ENCODE measurements at places on chromosomes 2 and 18.

GRCh38 chr2:1856922-1857321, 112.6 kb upstream of the PXDN start:
- DNase-seq: no peak

DNA sequence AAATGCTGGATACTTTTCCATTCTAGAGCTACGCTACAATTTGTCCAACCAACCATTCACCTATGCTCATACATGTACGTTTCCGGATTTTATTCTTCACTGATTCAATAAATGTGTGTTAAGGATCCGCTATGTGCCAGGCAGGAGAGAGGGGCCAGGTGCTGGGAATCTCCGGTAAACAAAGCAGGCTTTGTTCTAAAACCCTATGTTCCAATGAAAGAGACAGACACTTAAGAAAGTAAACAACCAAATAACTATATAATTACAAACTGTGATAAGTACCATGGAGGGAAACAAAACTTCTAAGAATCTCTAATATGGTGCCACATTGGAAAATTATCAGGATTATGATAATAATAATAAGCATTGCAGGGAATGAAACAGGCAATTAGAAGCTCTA, 22.2 kb upstream of the POMC start:
- DNase-seq: no peak

GRCh38 chr2:120400551-120400950, 54.6 kb downstream of the INHBB start:
- no peak for DNase-seq

DNA sequence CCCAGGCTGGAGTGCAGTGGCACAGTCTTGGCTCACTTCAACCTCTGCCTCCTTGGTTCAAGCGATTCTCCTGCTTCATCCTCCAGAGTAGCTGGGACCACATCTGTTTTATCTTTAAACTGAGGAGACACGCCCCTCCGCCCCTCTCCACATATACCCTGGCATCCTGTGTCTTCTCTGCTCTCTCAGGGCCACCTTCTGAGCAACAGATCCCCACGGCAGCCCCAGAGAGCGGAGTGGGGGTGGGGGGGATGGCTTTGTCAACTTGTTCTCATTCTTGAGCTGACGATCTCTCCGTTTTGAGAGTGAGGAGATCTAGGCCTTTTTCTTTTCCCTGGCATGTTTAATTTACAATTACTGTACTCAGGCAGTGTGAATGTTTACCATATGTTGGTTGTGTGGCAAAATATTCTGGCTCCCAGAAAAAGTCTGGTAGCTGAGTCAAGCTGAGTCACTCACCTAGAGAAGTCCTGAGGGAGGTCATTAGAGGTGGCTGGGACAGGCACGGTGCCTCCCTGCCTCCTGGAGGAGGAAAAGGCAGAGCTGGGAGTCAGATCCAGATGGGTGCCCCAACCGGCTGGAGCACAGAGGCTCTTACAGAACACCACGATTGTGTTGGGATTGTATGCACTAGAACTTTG, 19.5 kb upstream of the ID2 start:
- no peak for DNase-seq

- DNase-seq: no peak
These were observed 197.5 kb downstream of the PIEZO2 start for GRCh38 chr18:10951631-10952544.

DNA sequence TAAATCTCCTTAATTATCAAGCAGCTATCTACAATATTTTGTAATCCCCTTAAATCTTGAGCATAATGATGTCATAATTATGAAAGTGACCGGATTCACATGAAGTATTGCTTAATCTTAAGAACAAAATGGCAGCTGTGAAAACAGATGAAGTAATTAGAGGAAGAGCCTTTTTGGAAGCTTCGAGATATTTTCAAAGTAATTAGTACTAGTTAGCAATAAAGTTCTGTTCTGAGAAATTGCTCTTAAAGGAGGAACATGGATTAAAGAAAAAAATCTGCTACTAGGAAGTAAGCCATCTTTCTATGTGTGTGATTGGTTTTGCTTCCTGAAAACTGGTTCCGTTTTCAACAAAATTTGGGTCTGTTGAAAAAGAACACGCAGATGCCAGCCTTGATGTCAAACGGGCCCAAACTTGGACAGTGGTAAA, 18.3 kb downstream of the CLUL1 start:
- DNase-seq: no peak

DNA sequence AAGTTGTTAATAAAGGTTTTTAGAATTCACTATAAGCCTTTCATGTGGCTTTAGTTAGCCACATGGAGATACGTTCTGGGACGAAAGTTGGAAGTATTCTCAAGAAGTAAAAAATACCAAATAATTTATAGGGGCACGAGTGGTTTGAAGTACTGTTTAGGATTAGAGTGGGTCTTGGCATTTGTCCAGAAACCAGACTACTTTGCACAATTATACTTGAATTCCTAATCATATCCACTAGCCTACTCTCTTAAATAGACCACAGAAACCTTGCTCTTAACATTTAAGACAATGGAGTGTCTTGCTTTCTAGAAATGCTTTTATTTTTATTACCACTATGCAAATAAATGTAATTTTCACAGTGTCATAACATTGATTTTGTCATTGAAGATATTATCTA, 44.6 kb downstream of the UBE2E3 start:
- DNase-seq: no peak

DNA sequence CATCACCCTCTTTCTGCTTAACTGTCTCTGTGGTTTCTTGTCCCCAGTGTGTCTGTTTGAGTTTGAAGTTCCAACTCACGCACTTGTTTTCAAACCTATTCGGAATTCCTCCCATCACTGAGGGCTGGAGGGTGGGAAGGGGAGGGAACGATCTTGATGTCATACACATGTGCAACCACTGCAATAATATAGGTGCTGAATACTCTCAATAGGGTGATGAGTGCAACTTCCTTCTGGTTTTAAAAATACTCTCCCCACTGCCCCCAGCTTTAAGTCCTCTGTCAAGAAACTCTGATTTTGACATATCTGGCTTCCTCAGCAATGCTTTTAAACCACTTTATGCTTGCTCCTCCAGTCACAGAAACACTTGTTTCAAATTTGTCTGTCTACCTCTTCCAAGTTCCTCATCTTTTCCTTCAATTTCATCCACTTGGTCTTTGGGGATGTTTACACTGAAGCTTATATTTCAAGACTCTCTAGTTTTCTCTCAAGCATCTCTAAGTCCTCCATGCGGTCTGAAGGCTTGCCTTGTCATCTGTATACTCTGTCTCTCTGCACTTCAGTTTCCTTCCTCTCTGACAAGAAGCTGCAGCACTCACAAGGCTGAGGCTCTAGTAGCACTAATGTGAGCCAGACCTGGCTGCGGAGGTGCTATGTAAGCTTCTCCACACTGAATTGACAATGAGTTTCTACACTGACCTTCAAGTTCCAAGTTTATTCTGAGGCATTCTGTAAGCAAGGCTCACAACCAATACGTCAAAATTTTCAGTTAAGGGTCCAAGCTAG, 422.3 kb downstream of the ZEB2 start:
- DNase-seq: no peak

- DNase-seq: no peak
These were observed 204.6 kb downstream of the SH3RF3 start for GRCh38 chr2:109333414-109334210.

DNA sequence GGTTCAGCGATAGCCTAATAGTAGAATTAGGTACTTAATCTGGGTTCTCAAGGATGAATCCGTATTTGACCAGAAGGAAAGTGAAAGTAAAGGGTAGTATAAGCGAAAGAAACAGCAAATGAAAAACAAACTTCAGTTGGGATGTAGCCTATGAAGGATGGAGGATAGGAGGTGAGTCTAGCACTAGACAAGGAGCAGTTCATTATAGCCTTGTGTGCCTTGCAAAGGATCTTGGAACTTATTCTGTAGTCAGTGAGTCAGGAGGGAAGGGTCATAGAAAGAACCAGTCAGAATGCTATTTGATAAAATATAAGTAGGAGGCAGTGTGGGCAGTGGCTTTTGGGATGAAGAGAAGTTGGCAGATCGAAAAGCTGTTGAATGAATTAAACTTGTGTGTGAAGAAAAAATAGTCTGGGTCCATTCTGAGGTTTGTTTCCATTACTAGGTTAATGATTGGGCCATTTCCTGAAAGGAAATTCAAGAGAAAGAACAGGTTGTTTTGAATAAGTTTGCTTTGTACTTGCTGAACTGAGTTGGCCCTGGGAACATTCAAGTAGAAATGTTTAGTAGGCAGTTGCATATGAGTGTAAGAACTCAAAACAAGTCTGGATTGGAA, 48.5 kb downstream of the ANKRD12 start:
- DNase-seq: peak; percentile 18

DNA sequence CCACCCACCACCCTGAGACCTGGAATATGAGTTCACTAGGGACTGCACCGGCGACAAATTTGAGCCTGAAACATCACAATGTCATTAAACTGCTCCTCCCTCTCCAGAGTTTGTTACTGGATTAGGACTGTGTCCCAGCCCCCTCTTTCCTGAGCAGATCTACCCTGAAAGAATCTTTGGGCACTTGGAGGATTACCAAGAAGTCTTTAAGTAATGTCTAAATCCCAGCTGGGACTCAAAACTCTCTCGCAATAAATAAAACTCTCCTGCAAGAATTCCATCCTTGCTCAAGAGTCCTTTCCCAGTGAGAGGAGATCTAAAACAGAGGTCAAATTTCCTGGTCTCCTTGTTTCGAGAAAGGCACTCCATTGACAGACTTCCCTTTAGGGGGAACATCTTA, 20.9 kb downstream of the GKN2 start:
- no peak for DNase-seq

GRCh38 chr18:76385681-76385975, 109.4 kb downstream of the ZNF516 start:
- no peak for DNase-seq

DNA sequence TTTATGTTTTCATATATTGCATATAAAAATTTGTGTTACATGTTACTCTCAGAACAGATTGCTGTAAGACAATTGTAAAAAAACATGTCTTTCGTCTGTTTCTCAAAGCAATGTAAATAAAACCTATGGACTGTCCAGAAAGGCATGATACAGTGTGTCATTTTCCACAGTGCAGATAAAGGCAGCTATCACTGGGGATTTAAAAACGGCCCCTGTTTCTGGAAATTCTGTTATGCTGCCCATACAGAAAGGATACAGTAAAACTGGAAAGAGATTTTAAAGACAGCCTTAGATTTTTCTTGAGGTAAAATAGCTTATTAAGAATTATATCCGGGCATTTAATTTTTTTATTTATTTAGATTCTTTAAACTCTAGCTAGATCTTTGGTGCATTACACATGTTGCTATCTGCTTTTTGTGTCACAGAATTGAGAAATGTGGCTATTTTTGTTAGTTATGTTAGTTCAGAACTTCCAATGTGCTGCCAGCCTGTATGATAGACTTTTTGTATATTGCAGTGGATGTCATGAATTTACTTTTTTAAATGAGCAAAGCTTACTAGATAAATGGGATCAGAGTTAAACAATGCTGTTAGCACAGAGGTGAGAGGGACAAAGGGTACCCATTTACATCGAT, 859 bp upstream of the INO80D start:
- no peak for DNase-seq

GRCh38 chr2:145750144-145750543, 1230.2 kb upstream of the ZEB2 start:
- DNase-seq: no peak

GRCh38 chr2:48574353-48575287, 43.0 kb upstream of the GTF2A1L start:
- no peak for DNase-seq

DNA sequence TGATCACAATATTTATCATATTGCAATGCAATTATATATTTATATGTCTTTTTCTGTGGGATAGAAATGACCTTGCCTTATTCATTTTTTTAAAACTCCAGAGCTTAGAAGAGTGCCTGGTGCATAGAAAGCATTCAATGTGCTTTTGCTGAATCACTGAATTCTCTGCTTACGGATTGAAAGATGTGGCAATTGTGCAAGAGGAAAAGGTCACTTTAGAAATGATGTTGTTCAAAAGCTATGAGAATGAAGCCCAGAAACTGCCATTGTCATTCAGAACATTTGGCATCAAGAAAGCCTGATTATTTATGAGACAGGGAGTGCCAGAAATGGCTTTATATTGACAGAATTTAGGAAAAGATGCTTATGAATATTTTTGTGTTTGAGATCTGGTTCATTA, 678.6 kb upstream of the CDH2 start:
- no peak for DNase-seq

All from natural killer cell (primary cell).